ENCODE measurements at places on chromosomes 1 and 21. TPM values are rescaled to one million over a fixed set of nuclear protein-coding genes. Genes with fewer than 3 reads are reported as not detected.

Gene AIM2
- total RNA-seq = 3.4 TPM

Gene FCGR3A
- 46.8 TPM for total RNA-seq

Gene DAB1
- not detected for total RNA-seq

DNA sequence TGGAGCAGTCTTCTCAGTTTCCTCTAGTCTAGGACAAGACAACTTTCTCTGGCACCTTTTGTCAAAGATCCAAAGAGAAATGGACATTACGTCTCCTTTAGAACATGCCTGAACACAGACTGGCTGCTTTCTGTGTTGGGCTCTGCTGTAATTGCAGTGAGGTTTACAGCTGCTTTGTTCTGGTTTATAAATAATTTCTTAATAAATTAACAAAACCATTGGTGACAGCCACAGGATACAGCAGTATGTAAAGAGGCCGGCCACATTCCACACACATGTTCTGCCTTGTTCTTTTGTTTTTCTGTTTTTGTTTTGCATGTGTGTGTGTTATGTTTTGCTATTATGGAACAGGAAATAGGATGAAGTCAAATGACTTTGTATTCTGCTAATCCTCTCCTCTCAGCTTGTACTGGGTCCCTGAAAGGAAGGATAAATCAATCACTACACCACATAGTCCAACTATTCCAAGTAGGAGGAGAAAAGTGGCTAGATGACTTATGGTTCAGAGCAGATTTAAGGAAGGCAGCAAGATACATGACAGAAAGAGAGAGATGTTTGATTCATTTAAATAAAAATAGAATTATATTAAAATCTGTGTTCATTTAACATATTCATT, 161.5 kb upstream of the ESRRG start:
- no peak overlapping the region for H3K27ac ChIP-seq
- no peak overlapping the region for H3K4me3 ChIP-seq
- no peaks in the 10 kb centered on the region for H3K36me3 ChIP-seq
- H3K27me3 ChIP-seq = no peaks in the 10 kb centered on the region

GRCh38 chr1:116345843-116346242, 27.2 kb upstream of the ATP1A1 start:
- H3K36me3 ChIP-seq = no peaks in the 10 kb centered on the region
- no peaks in the 10 kb centered on the region for H3K27me3 ChIP-seq
- H3K4me3 ChIP-seq = no peak overlapping the region
- no peak overlapping the region for H3K27ac ChIP-seq

GRCh38 chr1:154492115-154492514, 9.9 kb upstream of the TDRD10 start:
- no peaks in the 10 kb centered on the region for H3K4me1 ChIP-seq
- no peaks in the 10 kb centered on the region for H3K36me3 ChIP-seq
- H3K27ac ChIP-seq = no peak overlapping the region
- no peaks in the 10 kb centered on the region for H3K27me3 ChIP-seq

DNA sequence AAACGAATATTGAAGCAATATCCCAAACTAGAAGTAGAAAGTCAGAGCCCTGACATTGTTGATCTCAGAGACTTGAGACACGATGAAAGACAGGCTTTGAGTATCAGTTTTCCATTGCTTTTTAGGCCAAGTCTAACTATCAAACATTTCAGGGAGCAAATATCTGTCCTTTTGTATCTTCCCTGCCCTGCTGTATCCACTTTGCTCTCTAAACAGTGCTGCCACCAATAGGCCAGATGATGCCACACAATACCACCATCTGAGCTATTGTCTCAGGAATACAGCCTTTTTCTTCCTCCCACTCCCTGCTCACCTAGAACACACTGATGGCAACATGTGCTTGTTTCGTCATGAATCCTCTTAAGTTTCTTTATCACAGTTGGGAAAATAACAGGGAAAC, 62.6 kb upstream of the SPAG17 start:
- no peaks in the 10 kb centered on the region for H3K27me3 ChIP-seq
- no peaks in the 10 kb centered on the region for H3K4me1 ChIP-seq
- no peak for DNase-seq
- no peak overlapping the region for H3K27ac ChIP-seq

- no peak overlapping the region for H3K4me3 ChIP-seq
- DNase-seq = no peak
- H3K27me3 ChIP-seq = no peaks in the 10 kb centered on the region
- no peak overlapping the region for H3K27ac ChIP-seq
- H3K36me3 ChIP-seq = no peaks in the 10 kb centered on the region
- H3K4me1 ChIP-seq = peaks cover 47% of the 10 kb centered on the region
Measured at GRCh38 chr1:9281908-9282695, 10.6 kb upstream of the SPSB1 start.

DNA sequence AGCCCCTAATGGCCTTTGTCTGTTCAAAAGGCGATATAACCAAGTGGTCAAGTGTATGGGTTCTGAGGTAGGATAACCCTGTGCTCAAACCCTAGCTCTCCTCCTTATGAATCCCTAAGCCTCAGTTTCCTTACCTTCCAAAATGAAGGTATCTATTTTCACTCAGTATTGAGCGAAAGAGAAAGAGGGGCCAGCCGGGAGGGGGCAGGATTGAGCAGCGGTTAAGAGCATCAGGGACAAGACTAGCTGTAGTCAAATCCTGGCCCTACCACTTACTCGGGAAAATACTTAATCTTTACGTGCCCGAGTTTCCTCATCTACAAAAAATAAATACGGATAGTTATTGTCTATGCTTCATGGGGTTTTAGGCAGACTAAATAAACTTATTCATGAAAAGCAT, 25.7 kb downstream of the LY9 start:
- no peaks in the 10 kb centered on the region for H3K27me3 ChIP-seq
- no peaks in the 10 kb centered on the region for H3K36me3 ChIP-seq
- no peak for DNase-seq

DNA sequence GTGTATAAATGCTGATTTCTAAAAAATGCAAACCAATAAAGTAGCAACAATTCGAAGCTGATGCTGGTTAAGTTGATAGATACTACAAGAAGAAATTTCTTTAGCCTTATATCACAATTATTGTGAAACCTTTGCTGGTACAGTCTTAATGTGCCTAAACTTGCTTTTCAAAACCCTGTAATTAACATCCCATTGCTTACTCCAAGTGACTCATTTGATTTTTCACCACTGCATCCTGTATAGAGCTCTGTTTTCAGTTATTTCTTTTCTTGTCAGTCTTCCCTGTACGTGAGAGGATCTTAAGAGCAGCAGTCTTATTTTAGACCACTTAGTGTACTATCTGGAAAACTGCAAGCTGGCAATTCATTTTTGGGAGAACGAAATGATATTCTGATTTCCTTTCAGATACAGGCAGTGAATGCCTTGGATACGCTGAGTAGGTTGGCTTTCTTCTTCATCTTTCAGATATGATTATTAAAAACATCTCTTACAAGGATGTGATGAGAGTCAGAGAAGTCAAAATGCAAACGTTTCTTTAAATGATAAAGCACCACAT, 210.3 kb downstream of the KCTD3 start:
- no peak overlapping the region for H3K4me3 ChIP-seq
- H3K4me1 ChIP-seq = no peaks in the 10 kb centered on the region
- H3K36me3 ChIP-seq = no peaks in the 10 kb centered on the region

DNA sequence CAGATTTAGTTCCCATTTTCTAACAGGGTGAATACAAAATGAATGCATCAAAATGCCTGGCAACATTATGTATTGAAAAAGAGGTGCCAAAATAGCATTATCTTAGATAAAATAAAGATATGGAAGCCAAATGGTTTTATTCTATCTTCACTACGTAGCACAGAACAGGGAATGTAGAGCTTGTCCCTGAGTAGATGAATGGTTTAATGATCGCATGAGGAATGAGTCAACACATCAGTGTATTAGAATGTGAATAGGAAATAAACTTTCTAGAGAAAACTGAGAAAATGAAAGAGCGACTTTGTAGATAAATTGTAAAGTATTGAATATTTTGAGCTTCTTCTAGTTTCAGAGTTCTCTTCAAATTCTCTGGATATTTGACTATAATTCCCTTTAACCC, 74.3 kb downstream of the BRINP3 start:
- H3K27me3 ChIP-seq = no peaks in the 10 kb centered on the region
- H3K36me3 ChIP-seq = no peaks in the 10 kb centered on the region
- no peak for DNase-seq

GRCh38 chr1:78070758-78071157, 25.0 kb downstream of the GIPC2 start:
- no peak for DNase-seq
- H3K4me1 ChIP-seq = peaks cover 15% of the 10 kb centered on the region
- no peak overlapping the region for H3K4me3 ChIP-seq
- no peaks in the 10 kb centered on the region for H3K36me3 ChIP-seq
- peak overlapping the region; percentile 28 for H3K27ac ChIP-seq
